ENCODE measurements at places on chromosomes 6 and 20.
A peak's percentile ranks its signal among the peaks of the same experiment; 100 is the strongest.

DNA sequence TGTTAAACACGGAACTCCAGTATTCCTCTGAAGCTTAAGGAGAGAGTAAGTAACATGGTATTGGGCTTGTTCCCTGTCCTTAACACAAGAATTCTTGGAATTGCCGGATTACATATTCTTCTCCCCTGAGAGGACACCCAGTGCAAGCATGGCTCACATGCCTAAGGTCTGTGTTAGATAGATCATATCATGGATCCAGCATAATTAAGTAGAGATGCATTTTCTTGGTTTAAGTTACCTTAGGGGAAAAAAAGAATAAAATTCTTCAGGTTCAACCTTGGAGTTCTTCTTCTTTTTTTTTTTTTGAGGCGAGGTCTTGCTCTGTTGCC is 53.9 kb downstream of the AKAP12 start:
- no peak for DNase-seq

GRCh38 chr20:64216036-64216435 is 39.5 kb upstream of the PCMTD2 start:
- peak; percentile 32 for DNase-seq

DNA sequence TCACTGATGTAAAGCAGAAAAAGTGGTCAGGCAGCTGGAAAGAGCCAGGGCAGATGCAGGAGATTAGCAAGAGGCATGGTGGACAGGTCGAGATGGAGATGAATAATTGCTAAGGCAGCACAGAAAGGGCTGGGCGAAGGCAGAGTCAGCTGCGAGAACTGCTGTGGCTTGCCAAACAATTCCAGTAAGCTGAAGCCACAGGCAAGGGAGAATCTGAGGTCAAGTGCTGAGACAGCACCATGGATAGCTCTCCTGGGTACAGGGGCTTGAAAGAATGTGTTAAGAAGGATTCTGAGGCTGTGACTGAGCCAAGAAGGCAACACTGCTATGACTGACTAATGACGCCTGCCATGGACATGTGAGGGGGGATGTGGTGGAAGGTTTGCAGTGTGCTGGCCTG is 220.8 kb upstream of the FOXA2 start:
- peak; percentile 95 for DNase-seq

DNA sequence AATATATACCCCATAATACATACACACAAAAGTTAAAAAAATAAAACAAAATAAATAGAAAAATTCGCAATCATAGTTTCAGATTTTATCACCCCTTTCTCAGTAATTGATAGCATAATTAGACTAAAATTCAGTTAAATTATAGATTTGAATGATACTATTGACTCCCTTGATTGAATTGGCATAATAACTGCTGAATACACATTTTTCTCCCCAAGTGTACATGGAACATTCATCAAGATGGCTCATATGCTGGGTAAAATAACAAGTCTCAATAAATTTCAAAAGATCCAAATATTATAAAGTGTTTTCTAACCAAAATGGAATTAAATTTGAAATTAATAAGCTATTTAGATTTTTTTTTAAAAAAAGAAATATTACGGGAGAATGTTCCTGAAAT is 616.1 kb downstream of the MAFB start:
- no peak for DNase-seq

DNA sequence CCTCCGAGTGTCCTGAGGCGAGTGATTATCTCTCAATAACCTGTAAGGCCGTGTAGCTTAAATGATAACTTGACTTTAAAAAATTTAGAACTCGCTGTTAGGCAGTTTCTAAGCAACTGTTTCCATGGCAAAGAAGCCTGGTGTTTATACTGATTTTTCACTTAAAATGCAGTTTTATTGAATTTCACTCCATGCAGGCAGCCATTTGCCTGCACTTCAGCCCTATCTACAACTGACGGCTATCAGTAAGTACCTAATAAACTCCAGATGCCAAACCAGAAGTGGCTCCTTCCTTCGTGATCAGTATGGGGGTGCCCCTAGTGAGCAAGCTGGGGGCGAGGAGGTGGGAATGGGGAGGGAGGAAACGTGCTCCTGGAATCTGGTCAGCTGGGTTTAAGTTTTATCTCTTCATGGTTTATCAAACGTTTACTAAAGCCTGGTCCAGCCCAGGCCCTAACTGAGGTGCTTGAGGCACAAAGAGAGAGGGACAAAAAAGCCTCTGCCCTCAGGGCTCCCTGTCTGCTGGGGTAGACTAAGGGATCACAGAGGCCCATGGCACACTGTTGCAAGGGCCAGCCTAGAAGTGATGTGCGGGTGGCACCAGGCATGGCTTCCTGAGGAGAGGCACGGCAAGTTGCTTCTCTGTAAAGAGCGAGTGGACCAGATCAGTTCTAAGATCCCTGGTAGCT is 45.5 kb downstream of the TTI1 start:
- DNase-seq: no peak

- DNase-seq: no peak
These were observed 14.2 kb downstream of the SLC23A2 start for GRCh38 chr20:4987130-4987529.

DNA sequence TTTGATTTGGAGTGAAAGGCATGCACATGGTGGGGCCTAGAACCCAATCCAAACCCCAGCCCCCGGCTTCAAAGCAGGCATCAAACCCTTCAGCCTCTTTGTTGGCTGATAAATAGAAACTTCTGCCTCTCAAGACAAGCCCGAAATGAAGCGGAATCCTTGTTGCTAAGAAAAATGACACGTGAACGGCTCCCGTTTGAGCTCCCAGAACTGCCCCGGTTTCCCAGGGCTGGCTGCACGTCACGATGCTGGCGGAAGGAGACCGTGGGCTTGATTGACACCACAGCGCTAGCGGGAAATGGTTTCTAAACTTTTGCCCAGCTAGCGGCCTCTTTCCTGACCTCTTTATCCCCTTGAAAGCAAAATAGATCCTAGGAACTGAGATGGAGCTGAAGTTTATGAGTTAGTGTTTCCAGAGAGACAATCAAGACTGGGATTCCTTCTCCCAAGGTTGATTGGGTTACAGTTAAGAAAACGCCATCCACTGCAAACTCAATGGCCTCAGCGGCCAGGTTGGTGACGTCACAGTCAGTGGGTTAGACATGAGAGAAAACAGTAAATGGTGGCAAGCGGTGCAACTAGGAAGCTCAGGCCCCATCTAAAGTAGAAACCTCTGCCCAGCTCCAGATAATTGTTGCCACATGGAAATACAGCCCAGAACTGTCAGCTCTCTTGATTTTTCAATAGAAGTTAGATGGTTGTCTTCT is 117.0 kb downstream of the ANKRD60 start:
- no peak for DNase-seq

- DNase-seq: no peak
These were observed 96.2 kb downstream of the RPP40 start for GRCh38 chr6:4907602-4908001.

GRCh38 chr20:23340524-23340923 is 10.1 kb upstream of the NXT1 start:
- peak; percentile 86 for DNase-seq

DNA sequence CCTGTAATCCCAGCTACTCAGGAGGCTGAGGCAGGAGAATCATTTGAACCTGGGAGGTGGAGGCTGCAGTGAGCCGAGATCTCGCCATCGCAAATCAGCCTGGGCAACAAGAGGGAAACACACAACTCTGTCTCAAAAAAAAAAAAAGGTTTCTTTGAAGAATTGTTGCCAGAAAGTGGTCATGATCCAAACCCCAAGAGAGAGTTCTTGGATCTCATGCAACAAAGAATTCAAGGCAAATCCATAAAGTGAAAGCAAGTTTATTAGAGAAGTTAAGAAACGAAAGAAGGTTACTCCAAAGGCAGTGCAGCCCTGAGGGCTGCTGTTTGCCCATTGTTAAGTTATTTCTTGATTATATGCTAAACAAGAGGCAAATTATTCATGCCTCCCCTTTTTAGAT is 14.5 kb upstream of the KIFC1 start:
- DNase-seq: no peak

GRCh38 chr6:168589275-168589674 is 148.3 kb downstream of the SMOC2 start:
- DNase-seq: no peak

- peak; percentile 64 for DNase-seq
These were observed 46.9 kb downstream of the LYRM4 start for GRCh38 chr6:5213836-5214235.

GRCh38 chr6:116990679-116991078 is 113.6 kb downstream of the RFX6 start:
- DNase-seq: no peak

DNA sequence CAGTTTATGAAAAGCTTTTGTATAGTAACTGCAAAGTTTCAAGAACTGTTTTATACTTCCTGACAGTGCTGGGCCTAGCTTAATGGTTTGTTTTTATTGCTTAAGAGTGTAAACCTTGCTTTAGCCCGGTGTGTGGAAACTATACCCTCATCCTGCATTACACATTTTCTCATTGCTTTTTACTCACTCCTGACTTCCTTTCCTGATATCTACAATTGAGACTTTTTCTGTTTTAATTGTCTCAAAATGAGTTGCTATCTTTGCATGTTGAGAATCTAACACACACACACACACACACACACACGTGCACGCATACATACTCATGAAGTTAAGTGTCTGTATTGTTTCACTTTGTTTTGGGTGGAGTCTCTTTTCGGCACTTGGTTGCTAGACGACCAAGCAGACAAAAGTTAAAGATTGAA is 16.7 kb downstream of the BMP2 start:
- peak; percentile 53 for DNase-seq

- DNase-seq: no peak
These were observed 3.4 kb upstream of the BPIFB6 start for GRCh38 chr20:33027769-33028751.

- DNase-seq: peak; percentile 69
These were observed 7.5 kb downstream of the SRXN1 start for GRCh38 chr20:645318-646106.

GRCh38 chr20:8007490-8007889 is 12.1 kb downstream of the TMX4 start:
- DNase-seq: no peak
